ENCODE measurements at places on chromosomes 2 and 18. TPM values are rescaled to one million over a fixed set of nuclear protein-coding genes. Genes with fewer than 3 reads are reported as not detected.

HAT1 gene
- total RNA-seq: 70.9 TPM

CDH19 gene
- total RNA-seq: not detected

DNA sequence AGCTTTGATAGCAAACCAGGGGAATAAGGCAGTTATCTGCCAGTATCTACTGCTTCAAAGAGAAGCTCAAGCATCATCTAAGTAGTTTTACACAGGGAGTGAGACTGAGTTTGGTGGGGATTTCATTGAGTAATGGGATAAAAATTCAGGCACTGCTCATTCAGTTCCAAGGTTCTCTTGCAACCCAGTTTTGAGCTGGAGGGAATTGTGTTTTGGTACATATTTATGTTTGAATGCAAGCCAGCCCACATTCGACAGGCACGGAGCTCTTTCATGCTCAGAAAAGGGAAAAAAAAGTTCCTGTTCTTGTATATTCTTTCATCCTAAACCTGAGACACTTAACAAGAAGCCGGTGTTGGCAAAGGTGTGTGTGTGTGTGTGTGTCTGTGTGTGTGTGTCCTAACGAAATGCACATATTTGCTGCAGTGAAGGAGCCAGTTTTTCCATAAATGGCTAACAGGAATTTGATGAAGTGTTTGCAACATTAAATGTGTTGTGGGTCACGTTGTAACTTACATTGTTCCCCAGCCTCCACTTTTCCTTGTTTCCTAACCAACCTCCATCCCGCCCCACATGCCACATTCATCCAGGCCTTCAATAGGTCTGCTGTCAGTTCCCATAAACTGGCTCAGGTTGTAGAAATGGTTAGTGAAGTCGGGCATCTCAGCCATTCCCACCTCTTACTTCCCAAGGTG is 311.1 kb downstream of the TXNL1 start:
- no peak overlapping the region for H3K27ac ChIP-seq
- no peak for DNase-seq
- H3K27me3 ChIP-seq: no peaks in the 10 kb centered on the region
- H3K36me3 ChIP-seq: no peaks in the 10 kb centered on the region
- no peak overlapping the region for H3K4me3 ChIP-seq

CNGA3 gene
- total RNA-seq: not detected

- H3K4me1 ChIP-seq: peaks cover 3% of the 10 kb centered on the region
- H3K27me3 ChIP-seq: peaks cover 5% of the 10 kb centered on the region
- no peak overlapping the region for H3K4me3 ChIP-seq
- no peak for DNase-seq
- no peak overlapping the region for H3K27ac ChIP-seq
- no peaks in the 10 kb centered on the region for H3K36me3 ChIP-seq
These were observed 244.3 kb upstream of the APCDD1 start for GRCh38 chr18:10210057-10210633.

GREB1 gene
- 0.91 TPM for total RNA-seq

DNA sequence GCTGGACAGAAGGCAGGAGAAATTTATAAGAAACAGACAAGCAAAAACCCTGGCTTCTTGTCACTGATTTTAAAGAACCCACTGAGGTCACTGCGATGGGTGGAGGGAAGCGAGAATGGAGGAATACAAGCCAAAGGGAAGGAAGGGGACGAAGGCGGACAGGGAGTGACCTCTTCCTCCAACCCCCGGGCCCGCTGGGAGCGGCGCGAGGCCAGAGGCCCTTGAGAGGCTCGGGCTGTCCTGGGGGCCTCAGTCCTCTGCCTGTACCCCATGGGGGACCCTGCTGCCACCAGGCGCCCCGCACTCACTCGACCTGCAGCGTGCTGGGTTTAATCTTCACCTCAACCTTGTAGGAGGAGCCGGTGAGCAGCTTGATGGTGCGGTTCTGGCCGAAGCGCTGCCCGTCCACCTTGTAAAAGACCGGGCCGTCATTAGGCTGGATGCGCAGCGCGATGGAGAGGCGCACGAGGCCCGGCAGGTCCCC is 793 bp downstream of the CNRIP1 start:
- no peak overlapping the region for H3K4me3 ChIP-seq
- peaks cover 78% of the 10 kb centered on the region for H3K27me3 ChIP-seq
- H3K27ac ChIP-seq: no peak overlapping the region
- no peaks in the 10 kb centered on the region for H3K36me3 ChIP-seq
- H3K4me1 ChIP-seq: peaks cover 7% of the 10 kb centered on the region

SERPINB11 gene
- not detected for total RNA-seq

DYNAP gene
- total RNA-seq: not detected

GRCh38 chr18:37219257-37219656 is 346.3 kb downstream of the CELF4 start:
- no peak overlapping the region for H3K4me3 ChIP-seq
- H3K4me1 ChIP-seq: no peaks in the 10 kb centered on the region
- no peaks in the 10 kb centered on the region for H3K27me3 ChIP-seq
- DNase-seq: no peak

GRCh38 chr2:150526827-150527226 is 39.4 kb upstream of the RND3 start:
- no peak for DNase-seq
- no peak overlapping the region for H3K27ac ChIP-seq
- no peaks in the 10 kb centered on the region for H3K27me3 ChIP-seq

DNA sequence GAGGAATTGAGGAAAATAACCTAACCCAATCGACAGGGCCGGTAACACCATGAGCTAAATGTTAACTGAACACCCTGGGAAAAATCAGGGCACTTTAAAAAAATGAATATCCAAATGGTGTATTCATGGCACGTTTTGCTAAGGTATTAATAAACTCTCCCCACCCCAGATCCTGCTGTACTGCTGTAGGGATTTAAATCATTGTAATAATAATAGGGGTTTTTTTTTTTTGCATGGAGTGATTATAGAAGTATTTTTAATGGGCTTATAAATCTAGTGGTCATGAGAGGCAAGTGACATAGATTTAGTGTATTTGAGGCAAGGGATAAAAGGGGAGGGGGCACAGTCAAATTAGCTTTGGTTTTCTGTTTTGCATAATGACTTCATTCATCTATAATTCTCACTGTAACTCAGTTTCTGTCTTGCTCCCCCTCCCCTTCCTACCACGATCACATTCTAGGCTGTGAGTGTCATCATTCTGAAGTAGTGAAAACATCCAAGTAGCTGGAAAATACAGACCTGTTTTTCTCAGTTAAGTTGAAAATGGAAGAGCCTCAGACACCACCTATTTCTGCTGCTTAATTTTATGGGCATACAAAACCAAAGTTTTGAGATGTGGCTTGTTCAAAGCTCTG is 18.2 kb upstream of the MGAT5 start:
- peaks cover 7% of the 10 kb centered on the region for H3K36me3 ChIP-seq
- H3K27ac ChIP-seq: no peak overlapping the region
- no peaks in the 10 kb centered on the region for H3K27me3 ChIP-seq

DNA sequence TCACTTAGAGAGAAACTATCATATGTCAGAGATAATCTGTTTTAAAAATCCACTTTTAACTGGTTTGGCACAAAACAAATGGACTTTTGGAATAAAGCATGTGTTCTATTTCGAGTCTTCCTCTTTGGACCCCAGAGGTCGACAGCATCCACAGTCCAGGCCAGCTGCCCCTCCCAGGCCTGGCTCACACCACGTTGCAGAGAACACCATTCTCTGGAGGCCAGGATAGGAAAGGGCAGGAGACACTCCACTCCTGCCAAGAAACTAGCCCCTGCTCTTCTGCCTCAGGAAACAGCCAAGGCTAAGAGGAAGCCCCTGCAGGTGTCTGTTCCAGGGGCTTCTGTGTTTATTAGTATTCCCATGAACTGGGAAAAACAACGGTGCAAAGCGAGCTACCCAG is 456.6 kb upstream of the ID2 start:
- H3K27ac ChIP-seq: no peak overlapping the region
- H3K4me1 ChIP-seq: peaks cover 11% of the 10 kb centered on the region
- peak; percentile 5 for DNase-seq

UGT1A5 gene
- total RNA-seq: not detected

DNA sequence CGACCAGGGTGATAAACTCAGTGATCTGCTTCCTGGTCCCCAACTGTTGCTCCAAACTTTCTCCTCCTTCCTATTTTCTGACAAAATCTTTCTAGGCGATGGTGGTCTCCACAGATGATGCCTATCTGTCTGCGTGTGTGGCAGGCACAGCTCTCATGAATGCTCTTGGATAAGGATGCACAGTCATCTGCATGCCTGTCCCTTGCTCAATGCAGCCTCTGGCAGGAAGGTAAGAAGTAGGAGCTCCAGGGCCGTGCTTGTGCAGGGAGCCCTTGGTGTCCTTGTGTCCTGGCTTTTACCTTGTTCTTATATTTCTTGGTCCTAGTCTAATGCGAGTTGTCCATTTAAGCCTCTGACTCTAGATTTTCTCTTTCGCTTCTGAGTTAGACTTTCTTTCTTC is 57.5 kb downstream of the INSIG2 start:
- H3K27ac ChIP-seq: no peak overlapping the region
- peaks cover 3% of the 10 kb centered on the region for H3K4me1 ChIP-seq
- no peak overlapping the region for H3K4me3 ChIP-seq
- no peak for DNase-seq
- H3K27me3 ChIP-seq: peaks cover 12% of the 10 kb centered on the region

- no peaks in the 10 kb centered on the region for H3K36me3 ChIP-seq
- H3K27ac ChIP-seq: no peak overlapping the region
- H3K4me3 ChIP-seq: no peak overlapping the region
- peaks cover 20% of the 10 kb centered on the region for H3K27me3 ChIP-seq
- DNase-seq: no peak
These were observed 460.8 kb downstream of the RNF144A start for GRCh38 chr2:7377916-7378569.
